RCC 7860 (cell line): ENCODE measurements at places on chromosomes 16 and 17.

DNA sequence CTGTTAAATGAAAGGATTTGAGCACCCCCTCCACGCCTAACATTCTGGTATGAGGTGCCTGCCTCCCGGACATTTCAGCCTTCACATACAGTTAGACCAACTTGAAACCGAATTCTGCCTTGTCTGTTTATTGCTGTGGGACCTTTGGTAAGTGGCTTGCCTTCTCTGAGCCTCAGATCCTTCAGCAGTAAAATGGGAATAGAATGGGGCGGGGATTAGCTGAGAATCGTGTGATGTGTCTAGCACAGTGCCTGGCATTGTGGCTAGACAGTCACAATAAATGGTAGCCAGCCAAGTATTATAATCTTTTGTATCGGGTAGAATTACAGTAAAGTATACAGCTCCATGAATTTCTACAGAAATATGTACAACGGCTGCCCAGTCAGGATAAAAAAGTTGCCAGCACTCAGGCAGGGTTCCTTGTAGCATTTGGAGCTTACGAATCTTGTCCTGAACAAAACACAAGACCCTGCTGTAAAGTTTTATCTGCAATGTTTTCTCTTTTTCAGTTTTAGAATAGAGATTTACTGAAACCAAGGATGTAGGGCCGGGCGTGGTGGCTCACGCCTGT is 786 bp downstream of the TMC7 start:
- DNase-seq, result no peak

DNA sequence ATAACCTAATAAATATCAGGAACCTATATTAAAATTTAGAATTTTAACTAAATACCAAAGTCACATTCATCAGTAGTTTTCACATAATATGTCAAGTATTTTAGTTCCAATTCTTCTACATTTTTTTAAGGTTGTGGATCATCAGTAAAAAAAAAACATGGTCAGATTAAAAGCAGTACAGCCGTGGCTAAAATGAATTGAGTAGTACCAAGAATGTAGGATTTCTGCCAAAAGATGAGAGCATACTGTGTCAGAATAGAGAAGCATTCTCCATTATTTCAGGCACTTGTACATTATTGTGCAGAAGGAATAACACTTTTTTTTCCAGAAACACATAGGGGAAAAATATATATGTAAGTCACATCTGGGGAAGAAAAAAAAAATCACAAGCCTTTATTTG is 1176.1 kb downstream of the CDH11 start:
- DNase-seq, result no peak

- DNase-seq, result no peak
Measured at GRCh38 chr16:88920618-88921590, 54.4 kb upstream of the PABPN1L start.

- DNase-seq, result no peak
Measured at GRCh38 chr17:73646409-73647300, 2.4 kb upstream of the SDK2 start.

DNA sequence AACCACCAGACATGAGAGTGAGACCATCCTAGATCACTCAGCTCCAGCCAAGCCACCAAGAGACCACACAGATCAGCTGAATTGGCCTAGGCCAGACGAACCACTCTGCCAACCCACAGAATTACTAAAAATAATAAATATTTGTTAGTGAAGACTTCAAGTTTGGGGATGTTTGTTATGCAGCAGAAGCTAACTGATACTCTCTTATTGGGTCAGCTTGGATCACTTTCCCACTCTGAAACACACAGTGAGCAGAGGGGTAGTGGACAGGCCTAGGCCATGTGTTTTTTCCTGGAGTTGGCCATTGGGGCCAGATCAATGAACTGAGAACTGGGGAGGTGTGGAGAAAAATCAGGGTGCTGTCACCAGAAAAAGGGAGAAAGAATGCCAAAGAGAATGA is 15.6 kb upstream of the ITPRIPL2 start:
- no peak for DNase-seq

DNA sequence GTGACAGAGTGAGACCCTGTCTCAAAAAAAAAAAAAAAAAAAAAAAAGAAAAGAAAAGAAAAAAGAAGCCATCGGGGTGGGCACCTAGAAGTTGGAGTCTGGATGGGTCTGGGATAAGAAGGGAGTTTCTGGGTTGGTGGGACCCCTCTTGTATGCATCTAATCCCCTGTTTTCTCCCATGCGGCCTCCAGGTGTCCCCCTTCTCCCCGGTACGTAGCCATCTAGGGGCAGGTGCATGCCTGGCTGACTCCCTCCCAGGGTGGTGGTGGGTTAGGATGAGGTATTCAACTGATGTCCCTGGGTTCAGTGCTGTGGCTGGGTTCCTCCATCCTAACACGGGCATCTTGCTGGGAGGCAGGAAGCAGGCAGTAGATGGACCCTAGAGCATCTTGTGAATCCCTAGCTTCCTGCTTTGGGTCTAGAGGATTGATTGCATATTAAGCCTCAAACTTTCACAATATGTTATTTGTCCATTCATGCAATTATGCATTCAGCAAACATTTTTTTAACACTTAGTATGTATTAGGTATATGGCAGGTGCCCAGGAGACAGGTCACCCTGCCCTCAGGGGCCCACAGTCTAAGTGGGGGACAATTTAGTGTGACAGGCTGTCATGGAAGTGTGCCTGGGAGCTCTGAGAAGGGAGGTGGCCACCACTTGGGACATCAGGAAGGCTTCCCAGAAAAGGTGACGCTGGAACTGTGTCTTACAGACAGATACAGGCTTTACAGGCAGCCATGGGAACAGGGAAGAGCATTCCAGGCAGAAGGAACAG is 13.1 kb downstream of the FMNL1 start:
- DNase-seq, result peak; percentile 36

DNA sequence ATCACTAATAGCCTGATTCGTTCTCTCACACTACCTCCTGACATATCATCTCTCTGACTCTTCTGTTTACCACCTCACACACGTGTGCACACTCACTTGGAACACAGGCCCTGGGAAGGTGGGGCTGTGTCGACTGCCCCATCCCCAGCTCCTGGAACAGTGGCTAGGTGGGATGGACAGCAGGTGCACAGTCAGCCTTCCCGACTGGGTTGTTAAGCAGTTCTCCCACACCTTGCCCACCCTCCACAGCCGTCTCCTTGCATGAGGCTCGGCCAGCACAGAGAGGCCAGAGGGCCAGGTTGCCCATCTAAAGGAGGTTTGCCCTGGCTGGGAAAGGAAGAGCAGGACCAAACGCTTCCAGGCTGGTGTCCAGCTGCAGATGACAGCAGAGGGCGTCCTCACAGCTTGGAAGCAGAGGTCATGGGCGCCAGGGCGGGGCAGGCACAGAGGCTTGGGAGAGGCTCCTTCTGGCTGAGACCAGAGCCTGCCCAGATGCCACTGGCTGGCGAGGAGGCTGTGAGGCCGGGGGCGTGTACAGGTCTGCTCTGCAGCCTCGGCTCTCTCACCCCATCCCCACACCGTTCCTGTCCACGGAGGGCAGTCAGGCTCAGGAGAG is 92.8 kb downstream of the AMFR start:
- DNase-seq, result peak; percentile 53

DNA sequence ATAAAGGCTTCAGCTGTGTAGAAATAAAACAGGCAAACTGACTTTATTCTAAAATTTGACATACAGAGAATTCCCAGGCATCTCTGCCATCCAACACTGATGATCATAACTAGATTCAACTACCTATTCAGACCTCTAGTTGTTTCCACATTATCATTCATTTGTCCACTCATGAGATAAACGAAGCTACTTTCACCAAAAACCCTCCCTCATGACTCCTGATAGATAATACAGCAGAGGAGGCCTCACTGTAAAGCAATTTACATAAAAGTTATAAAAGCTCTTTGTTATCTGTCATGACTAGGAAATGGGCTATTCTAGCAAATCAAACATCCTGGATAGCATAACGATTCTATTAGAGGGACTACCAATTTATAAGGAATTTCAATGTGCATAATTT is 19.6 kb upstream of the RFFL start:
- no peak for DNase-seq

GRCh38 chr16:12288537-12289174 is 312.1 kb downstream of the SNX29 start:
- no peak for DNase-seq

GRCh38 chr16:70490261-70490660 is 33.1 kb downstream of the COG4 start:
- no peak for DNase-seq

GRCh38 chr17:49191409-49191916 is 18.9 kb downstream of the GNGT2 start:
- DNase-seq, result no peak

- DNase-seq, result no peak
Measured at GRCh38 chr16:46884513-46885293, 541 bp downstream of the GPT2 start.

- no peak for DNase-seq
Measured at GRCh38 chr16:16191493-16192167, 31.7 kb downstream of the ABCC6 start.

DNA sequence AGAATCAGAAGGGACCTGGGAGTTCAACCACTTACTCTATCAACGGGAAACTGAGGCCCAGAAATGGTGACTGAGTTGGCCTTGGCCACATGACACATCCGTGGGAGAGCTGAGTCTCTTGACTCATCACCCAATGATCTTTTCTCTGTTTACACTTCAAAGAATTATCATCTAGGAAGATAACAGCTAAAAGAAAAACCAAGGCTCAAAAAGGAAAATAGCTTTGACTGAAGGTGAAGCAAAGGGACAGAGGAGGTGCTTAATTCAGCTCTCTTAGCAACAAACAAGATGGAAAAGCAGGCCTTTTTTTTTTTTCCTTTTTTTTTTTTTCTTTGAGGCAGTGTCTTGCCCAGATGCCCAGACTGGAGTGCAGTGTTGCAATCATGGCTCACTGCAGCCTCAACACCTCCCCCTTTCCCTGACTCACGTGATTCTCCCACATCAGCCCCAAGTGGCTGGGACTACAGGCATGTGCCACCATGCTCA is 16.7 kb downstream of the ERCC4 start:
- peak; percentile 42 for DNase-seq

DNA sequence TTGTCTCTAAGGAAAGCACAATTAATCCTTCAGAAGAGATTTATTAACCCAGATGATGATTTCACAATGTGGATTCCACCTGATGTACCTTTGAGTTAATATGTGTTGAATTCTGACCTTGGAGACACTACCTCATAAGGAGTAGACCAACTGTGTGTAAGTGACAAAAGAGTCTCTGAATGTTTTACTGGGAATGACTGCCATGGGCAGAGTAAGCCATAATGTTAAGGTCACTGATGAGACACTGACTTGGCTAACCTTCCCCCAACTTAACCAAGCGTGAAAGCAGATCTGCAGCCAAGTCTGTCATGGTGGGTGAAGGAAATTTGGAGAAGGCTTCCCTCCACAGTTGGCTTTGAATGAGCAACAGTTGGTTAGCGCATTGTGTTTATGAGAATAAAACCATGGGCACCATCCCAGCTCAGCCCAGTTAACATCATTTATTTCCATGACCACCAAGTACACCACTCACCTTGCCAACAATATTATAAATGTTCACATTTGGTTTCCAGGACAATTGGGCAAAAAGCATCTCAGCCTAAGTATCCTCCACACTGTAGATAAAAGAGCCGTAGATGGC is 618.5 kb downstream of the KCNJ2 start:
- DNase-seq, result peak; percentile 84

DNA sequence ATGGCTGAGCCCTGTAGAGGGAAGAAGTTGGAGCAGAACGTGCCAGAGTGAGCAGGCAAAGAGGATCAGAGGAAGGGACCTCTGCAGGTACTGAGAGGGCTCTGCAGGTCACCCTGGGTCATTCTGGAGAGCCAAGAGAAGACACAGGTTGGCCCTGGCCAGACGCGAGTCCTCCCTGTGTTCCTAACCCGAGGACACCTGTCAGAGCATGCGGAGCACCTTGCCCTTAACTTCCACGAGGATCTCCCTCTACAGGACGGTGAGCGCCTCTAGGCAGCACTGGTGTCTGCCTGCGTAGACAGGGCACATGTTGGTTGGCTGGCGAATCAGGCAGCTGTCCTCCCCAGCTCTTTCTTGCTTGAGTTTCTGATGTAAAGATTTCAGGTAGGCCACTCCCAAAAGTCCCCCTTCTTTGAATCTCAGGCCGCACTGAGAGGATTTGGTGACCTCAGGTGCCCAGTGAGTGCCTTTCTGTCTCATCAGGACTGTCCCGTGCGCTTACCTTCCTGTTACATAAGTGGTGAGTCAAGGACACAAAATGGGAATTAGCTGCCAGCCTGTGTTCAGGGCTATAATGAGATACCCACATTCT is 45.3 kb downstream of the MPRIP start:
- DNase-seq, result no peak

GRCh38 chr17:34414339-34414738 is 51.3 kb upstream of the CCL1 start:
- DNase-seq, result no peak

- DNase-seq, result no peak
Measured at GRCh38 chr17:59284317-59284716, 47.1 kb upstream of the YPEL2 start.
